BJ (cell line): ENCODE measurements at places on chromosomes 16 and 17. TPM values are rescaled to one million over a fixed set of nuclear protein-coding genes. Genes with fewer than 3 reads are reported as not detected.
A peak's percentile ranks its signal among the peaks of the same experiment; 100 is the strongest.

DNA sequence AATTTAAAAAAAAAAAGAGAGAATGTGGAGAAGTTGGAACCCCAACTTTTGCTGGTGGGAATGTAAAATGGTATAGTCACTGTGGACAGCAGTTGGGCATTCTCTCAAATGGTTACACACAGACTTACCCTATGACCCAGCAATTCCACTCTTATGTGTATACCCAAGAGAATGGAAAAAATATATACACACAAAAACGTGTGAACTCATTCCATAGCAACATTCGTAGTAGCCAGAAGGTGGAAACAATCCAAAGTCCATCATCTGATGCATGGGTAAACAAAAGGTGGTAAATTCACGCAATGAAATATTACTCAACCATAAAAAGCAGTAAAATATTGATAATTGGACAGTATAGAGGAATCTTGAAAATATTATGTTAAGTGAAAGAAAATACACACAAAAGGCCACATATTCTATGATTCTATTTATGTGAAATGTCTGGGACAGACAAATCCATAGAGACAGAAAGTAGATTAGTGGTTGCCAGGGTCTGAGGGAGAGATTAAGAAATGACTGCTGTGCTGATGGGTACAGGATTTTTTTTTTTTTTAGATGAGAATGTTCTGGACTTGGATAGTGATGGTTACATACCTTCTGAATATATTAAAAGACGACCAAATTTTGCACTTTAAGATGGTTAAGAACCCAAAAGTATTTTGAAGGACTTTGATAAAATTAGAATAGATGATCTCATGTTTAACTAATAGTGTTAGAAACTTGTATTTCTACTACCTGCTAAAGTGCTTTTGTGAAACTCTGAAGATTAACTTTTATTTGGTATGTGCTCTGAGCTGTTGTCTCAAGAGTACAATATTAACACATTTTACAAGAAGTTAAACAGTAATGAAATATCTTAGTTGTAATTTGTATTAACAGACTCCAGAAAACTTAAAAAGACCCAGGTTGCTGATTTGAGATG is 60.9 kb downstream of the MRTFB start:
- DNase-seq, result no peak

RDM1 gene
- 0.17 and 0.20 TPM in 2 replicates for polyA plus RNA-seq

DNA sequence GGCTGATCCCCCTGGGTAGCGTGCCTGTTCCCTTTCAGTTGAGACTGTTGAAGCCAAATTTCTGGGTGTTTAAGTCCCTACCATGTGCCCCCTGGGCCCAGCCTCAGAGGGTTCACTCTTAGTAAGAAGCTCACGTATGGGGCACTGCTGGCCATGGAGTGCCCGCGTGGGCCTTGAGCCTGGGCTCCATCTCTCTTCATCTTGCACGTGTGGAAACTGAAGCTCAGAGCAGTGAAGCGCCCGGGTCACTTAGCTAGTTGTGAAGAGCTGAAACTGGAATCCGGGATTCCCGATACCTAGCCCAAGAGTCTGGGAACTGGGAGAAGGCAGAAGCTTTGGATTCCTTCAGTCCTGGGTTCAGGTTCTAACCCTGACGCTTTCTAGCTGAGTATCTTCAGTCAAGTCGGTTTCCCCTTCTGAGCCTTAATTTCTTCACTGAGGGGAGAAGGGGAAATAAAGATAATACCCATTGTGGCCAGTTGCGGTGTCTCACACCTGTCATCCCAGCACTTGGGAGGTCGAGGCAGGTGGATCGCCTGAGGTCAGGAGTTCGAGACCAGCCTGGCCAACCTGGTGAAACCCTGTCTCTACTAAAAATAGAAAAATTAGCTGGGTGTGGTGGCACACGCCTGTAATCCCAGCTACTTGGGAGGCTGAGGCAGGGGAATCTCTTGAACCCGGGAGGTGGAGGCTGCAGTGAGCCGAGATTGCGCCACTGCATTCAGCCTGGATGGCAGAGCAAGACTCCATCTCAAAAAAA is 103.9 kb downstream of the OR1D5 start:
- no peak for DNase-seq

DNA sequence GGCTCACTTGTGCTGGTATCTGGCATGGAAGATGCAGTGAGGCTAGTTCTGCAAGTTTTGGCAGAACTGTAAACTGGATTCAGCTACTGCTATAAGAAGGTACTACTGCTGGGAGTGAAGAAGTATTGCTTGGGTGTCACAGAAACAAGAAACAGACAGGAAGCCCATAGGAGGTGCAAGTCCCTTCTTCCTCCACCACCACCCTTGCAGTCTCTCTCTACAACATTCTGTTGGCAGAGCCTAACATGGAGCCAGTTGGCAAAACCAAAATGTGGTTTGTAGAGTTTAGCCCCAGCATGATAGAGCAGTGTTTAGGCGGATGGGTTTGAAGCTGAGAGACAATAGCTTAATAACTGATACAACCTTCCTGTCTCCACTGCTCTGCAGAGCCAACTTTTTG is 72.6 kb downstream of the NLK start:
- no peak for DNase-seq

- DNase-seq, result no peak
Measured at GRCh38 chr17:70820276-70820675, 650.9 kb downstream of the KCNJ2 start.

C17orf67 gene
- 0.49 and 0.50 TPM in 2 replicates for polyA plus RNA-seq

GRCh38 chr17:76678330-76678729 is 32.4 kb downstream of the MXRA7 start:
- no peak for DNase-seq

GRCh38 chr17:56833809-56834379 is at the start of the genes C17orf67 and DGKE:
Gene C17orf67, minus strand, starts transcription at chr17:56833920. Its CDS starts 18,110 bp downstream, at chr17:56815810.
Gene DGKE, plus strand, starts transcription at chr17:56834151. Its CDS starts 645 bp downstream, at chr17:56834796.
- peak; percentile 69 for DNase-seq

GRCh38 chr16:85541980-85542900 is 70.9 kb upstream of the GSE1 start:
- peak; percentile 23 for DNase-seq

DNA sequence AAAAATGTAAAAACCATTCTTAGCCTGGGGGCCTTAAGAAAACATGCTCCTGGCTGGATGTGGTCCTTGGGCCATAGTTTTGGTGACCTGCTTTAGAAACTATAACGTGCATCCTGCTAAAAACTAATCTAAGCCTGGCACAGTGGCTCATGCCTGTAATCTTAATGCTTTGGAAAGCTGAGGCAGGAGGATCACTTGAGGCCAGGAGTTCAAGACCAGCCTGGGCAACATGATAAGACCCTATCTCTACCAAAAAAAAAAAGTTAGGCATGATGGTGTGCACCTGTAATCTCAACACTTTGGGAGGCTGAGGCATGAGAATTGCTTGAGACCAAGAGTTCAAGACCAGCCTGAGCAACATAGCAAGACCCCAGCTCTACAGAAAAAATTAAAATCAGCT is 183.8 kb upstream of the CHMP6 start:
- DNase-seq, result no peak

DNA sequence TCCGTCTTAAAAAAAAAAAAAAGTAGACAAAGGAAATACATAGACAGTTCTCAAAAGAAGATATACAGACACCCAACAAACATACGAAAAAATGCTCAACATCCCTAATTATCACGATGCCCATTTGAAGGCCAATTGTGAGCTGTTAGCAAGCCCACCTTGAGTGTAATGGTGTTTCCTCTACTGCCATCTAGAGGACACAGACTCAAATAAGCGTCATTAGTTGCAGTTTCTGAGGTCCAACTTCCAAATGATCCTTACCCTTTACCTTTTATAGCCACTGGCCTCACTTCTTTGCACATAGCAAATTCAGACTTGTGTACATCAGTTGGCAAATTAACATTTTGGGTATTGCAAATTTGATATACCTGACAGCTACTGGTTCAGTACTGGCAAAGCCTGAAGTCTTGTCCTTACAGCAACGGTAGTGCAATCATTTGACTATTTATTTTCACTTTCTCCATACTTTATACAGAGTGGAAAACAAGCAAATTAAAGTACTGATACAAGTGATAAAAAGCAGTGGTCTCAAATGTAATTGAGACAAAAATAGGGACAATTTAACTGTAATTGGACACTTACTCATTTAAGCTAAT is 536.3 kb upstream of the EEF2KMT start:
- no peak for DNase-seq

DNA sequence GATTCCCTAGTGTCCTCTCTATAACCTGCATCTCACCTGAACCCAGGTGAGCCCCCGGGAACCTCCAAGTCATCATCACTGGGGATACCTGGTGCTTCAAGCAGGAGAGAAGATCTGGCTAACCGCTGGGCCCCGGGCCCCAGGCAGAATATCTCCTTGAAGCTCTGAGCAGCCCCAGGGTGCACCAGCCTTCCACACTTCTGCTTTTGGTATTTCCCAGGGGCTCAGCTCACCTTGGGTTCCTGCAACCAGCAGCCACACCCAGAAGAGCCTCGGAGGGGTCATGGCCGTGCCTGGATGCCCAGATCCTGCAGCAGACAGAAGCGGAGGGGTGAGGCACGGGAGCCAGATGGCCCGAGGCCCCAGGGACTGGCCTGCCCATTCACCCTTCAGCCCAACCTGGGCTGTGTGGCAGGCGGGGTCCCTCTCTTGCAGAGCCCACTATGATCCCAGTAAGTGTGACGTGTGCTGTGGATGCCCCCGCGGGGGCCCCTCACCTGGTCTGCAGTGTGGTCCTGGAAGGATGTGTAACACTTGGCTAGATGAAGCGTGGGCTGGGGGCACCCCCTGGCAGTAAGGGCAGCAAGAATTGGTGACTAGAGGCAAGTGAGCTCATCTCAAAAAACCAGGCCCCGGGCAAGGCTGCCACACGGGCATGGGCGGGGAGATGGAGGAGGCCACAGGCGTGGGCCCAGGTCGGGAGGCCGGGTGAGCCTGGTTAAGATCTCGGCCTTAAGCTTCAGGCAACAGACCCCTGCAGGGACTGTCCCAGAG is 2.6 kb downstream of the LGALS3BP start:
- DNase-seq, result no peak

GRCh38 chr16:80463326-80463725 is 77.5 kb upstream of the DYNLRB2 start:
- no peak for DNase-seq

TMEM114 gene
- not detected in 2 replicates for polyA plus RNA-seq

- no peak for DNase-seq
Measured at GRCh38 chr17:79097226-79098055, 22.8 kb downstream of the ENGASE start.

DNA sequence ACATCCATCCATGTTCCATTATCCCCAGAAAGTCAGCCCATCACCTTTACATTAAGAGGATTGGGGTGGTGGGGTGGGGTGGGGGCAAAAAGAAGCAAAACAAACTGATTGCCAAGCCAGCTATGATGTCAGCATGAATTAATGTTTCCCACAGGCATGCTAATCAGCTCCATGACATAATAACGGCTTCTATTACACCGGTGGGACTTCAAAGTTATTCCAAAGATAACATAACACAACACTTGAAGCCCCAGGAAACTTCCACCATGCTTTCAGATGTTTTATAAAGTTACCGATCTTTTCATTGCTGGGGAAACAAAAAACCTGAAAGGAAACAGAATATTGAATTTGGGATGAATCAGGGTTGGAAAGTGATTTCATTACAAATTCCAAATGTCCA is 155.9 kb upstream of the IRX5 start:
- no peak for DNase-seq

DNA sequence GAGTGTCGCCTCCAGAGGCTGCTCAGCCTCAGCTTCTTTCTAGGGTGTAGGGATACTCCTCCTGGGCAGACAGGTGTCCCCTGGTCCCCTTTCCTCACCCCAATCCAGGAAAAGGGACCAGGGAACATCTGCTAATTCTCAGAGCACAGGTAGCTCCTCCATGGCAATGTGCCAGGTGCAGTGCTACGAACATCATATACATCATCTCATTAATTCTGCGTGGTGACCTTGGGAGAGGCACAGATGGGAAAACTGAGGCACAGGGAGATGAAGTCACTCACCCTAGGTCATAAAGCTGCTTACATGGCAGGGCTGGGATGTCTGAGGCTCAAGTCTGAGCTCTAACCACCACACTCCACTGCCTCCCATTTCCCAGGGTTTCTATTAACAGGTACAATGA is 11.7 kb downstream of the HDAC5 start:
- no peak for DNase-seq

ATP6V0A1 gene
- 22.4 and 37.1 TPM in 2 replicates for polyA plus RNA-seq

- DNase-seq, result no peak
Measured at GRCh38 chr17:57953705-57954396, 1.4 kb downstream of the CUEDC1 start.

NOXO1 gene
- polyA plus RNA-seq, result 0.17 TPM in 1 of 2 replicates, not detected in the other

DNA sequence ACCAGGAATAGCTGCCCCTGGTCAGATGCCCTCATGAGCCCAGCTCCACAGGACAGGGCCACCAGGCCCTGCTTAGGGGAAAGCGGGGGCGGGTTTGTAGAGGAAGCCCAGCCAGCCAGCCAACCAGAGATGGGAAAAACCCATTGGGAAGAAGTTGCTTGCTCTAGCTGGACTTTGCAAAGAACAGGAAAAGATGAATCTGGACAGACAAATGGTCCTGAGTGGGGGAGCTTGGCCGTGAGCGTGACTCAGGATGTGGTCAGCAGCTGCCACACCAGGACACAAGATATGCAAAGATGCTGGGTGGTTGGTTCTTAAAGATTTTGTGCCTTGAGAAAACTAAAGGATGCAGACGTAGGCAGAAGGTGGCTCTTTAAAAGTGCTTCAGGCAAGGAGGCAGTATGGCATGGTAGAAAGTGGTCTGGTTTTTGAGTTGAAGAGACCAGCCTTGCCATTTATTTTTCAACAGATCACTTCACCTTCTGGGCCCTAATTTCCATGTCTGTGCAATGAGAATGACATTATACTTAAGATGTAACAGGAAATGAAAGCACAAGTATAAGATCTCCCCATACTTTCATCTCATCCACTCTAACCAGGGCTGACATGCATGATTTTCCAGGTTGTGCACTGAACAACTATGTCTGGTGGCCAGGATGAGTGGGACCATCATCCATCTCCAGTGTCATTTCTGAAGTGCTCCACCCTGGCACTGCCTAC is 27.8 kb upstream of the HEATR6 start:
- no peak for DNase-seq

- DNase-seq, result peak; percentile 63
Measured at GRCh38 chr17:44909681-44910144, 5.6 kb downstream of the GFAP start.

- peak; percentile 65 for DNase-seq
Measured at GRCh38 chr16:22192261-22193062, 13.6 kb upstream of the EEF2K start.

ZNF423 gene
- polyA plus RNA-seq, result 0.22 TPM in 2 replicates

KRT35 gene
- polyA plus RNA-seq, result not detected in 2 replicates

DNA sequence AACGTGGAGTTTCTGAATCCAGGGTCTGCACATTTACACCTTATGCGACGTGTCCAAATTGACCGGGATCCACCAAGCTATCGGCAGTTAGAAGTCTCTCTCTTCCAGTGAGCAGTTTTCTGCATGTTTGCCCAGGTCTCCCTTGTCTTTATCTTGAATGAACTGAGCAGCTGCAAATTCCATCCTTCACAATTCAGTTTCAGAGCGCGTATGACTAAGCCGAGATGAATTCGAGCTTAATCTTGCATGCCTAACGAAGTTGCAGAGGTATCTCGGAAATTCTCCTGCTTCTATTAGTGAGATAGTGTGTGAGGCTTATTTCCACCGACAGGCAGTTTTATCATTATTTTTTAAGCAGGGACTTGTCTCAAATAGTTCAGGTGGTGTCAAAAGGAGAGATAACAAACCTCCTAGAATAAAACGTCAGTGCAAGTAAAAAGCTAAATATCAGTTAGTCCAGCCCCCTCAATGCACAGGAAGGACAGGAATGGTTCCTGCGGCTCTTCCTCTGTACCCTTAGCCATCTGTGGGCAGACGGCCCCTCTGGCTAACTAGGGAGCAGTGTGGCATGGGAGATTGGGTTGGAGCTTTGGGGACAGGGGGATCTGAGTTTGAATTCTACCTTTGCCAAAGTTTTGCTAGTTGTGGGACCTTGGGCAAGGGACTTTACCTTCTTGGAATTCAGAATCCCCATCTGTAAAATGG is 93.0 kb upstream of the GPR139 start:
- DNase-seq, result no peak
